ENCODE measurements at places on chromosomes 1 and 21.
A peak's percentile ranks its signal among the peaks of the same experiment; 100 is the strongest.

- DNase-seq: no peak
Observed at GRCh38 chr1:7264101-7264500, 478.8 kb downstream of the CAMTA1 start.

GRCh38 chr1:173137107-173137706 lies 69.9 kb downstream of the TNFSF4 start:
- no peak for DNase-seq

GRCh38 chr1:53634571-53634979 lies 104.4 kb downstream of the GLIS1 start:
- no peak for DNase-seq

DNA sequence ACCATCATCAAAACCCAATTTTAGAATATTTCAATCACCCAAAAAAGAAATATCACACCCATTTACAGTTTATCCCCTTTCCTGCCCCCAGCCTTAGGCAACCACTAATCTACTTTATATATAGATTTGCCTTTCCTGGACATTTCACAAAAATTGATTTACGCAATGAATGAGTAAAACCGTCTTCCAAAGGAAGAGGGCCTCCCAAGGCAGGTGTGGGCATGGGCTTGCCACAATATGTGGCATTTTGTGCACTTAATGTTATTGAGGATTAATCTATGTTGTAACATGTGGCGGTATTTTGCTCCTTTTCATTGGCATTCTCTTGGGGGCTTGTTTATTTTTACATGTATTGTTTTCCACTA lies 11.8 kb upstream of the BMP8B start:
- no peak for DNase-seq

- DNase-seq: no peak
Observed at GRCh38 chr1:157004327-157004726, 41.2 kb downstream of the ARHGEF11 start.

- DNase-seq: no peak
Observed at GRCh38 chr1:58976294-58976693, 192.4 kb upstream of the JUN start.

DNA sequence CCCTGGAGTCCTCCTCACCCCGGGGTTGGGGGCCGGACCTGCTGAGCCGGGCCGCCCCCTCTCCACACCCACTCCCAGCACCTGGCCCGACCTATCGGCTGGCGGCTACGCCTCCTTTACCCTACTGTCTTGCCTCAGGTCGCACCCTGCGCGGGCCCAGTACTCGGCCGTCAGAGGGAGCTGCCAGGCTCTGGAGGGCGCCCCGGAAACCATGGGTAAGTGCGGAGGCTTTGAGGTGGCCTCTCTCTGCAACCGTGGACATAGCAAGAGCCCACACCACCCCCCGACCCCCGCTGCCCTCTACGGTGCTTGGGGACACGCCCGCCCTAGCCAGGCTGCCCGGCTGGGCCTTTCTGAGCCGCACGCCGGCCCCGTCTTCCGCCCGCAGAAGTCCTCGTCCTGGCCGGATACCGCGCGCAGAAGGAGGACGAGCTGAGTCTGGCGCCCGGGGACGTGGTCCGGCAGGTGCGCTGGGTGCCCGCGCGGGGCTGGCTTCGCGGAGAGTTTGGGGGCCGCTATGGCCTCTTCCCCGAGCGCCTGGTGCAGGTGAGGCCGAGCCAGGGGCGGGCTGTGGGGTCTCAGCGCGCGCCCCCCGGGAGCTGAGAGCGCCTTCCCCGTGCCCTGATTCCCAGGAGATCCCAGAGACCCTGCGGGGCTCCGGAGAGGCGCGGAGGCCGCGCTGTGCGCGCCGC lies at the start of gene SH3D21:
Gene SH3D21 (plus strand): TSS at position 159 of the 692 bp plus-strand sequence. CDS start 53 bp downstream, at position 212.
- no peak for DNase-seq

DNA sequence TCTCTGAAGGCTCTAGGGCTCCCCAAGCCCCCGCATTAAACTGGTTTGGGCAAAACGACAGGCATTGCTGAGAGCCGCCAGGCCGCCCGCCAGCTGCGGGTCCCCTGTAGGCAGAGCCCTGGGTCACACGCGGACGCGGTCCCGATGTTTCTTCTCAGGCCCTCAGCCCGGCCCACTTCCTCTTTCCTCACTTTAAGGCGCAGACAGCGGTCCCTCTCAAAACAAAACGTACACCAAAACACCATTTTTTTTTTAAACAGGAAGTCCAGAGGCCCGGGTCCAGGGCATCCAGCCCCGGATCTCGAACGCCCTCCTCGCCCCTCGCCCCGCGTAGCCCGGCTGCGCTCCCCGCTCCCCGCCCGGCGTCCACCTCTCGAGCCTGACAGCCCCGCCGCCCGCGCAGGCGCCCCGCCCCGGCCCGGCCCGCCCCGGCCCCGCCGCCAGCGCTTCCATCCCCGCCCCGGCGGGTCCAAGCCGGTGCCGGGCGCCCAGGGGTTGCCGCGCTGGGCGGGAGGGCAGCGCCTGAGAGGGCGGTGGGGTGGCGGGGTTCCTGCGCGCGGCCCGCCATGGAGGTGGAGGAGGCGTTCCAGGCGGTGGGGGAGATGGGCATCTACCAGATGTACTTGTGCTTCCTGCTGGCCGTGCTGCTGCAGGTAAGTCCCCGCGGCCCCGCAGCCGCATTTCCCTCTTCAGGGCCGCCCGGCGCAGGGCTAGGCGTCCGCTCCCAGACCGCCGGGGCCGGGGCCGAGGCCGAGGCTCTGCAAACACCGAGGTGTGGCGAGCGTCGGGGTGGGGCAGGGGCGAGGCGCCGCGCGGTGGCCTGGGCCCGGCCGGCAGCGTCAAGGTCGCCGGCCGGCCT lies at the start of gene SLC22A15:
Gene SLC22A15 (plus strand): TSS at position 452 of the 859 bp plus-strand sequence. CDS start 115 bp downstream, at position 567.
- DNase-seq: peak; percentile 89

DNA sequence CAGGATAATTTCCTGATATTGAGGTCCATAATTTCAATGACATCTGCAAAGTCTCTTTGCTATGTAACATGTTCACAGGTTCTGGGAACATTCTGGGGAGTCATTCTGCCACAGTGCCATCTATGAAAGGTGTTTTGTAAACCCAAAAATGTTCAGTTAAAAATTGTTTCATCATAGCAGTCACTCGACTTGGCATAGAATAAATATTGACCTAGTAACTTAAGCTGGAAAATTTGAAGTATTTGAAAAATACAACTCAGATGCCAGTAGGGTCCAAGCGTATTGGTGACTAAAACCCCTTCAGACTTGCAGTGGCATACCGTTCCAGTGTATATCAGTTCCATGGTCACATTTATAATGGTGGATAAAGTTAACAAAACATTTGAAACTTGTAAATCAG lies 6.8 kb downstream of the DESI2 start:
- no peak for DNase-seq

DNA sequence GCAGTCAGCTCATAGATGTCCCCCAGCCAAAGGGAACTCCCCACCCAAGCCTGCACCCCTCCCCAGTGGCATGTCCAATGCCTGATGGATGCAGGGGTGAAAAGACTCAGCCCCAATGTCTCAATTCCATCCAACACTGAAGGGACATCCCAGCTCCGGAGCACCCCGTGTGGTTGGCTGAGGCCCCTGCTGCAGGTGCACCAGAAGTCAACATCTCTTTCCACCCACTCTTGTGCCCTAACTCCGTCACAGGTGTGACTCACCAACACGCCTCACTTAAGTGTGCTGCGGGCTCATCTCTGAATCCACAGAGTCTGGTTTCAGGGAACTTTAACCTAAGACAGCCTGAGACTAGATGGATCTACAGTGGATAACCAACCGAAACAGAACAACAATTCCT lies 40.9 kb upstream of the ZBTB18 start:
- peak; percentile 8 for DNase-seq

DNA sequence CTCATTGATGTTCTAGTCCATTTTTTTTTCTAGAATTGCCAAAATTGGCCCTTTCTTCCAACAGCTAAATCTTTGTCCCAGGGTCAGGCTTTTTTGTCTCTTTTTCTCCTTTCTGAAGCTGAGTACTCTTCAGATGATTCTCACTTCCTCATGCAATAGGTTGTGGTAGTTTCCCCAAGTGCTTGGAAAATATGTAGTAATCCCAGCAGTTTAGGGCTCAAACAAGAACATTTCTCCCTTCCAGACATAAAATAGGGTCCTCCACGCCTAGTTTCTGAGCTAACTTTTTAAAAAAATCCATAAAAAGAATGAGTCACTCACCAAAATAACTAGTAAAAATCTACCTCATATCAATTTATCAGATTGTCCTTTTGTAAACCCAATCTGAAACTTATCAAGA lies 10.0 kb upstream of the MCOLN3 start:
- DNase-seq: peak; percentile 69

GRCh38 chr1:35173909-35174540 lies 18.9 kb downstream of the SFPQ start:
- DNase-seq: no peak

- DNase-seq: no peak
Observed at GRCh38 chr1:239899747-239900146, 191.9 kb upstream of the FMN2 start.

- DNase-seq: peak; percentile 47
Observed at GRCh38 chr1:151237678-151238466, 16.7 kb upstream of the PSMD4 start.

DNA sequence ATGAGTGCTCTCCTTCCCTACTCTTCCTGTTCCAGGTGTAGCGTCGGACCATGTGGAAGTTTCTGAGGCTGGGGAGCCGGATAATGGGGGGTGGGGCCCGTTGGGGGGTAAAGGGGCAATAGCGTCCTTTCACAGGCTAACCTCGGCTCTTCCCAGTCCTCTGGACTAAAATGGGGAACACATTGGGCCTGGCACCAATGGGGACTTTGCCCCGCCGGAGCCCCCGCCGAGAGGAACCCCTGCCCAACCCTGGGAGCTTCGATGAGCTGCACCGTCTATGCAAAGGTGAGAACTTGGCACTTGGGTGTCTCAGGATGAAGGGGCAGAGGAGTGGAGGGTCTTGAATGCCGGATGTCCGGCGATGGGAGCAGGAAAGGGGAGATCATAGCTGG lies 456 bp downstream of the TOMM40L start:
- DNase-seq: no peak

GRCh38 chr1:77831976-77832711 lies 52.7 kb downstream of the MIGA1 start:
- DNase-seq: no peak

DNA sequence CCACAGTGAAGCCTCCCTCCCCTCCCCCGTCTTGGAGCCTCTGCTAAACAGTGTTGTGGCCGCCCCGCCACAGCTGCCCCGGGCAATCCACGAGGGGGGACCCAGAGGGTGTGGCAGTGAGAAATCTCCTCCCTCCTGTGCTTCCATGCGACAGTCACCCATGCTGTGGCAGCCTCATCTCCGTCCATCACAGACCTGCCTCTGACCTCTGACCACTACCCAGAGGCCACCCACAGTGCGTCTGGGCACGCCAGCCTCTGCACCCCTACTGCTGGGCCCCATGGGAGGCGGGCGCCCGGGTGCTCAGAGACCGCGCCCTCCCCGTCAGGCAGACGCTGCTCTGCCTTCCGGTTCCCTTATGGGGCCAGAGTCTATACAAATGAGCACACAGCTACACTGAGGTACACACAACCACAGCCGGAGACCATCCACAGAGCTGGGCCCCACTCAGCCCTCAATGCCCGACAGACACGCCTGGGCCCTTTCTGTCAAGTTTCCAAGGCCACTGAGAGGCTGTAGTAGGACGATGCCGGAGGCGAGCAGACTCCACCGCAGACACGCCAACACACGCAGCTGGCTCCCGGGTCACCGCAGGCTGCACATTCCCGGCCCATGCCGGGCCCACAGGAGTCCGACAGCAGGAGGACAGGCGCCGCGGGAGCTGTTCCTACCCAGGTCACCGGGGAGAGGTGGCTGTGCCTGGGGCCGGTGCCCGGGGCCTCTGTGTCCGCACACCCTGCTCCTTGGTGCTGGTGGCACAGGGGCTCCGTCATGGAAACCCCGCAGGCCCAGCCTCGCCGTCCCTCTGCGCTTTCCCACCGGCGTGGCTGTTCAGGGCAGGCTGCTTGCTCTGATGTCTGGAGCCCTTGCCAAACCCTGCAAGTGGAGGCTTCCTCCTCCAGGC lies 23.9 kb upstream of the TMEM52 start:
- DNase-seq: no peak

- DNase-seq: no peak
Observed at GRCh38 chr1:22818061-22818770, 107.6 kb downstream of the EPHB2 start.

DNA sequence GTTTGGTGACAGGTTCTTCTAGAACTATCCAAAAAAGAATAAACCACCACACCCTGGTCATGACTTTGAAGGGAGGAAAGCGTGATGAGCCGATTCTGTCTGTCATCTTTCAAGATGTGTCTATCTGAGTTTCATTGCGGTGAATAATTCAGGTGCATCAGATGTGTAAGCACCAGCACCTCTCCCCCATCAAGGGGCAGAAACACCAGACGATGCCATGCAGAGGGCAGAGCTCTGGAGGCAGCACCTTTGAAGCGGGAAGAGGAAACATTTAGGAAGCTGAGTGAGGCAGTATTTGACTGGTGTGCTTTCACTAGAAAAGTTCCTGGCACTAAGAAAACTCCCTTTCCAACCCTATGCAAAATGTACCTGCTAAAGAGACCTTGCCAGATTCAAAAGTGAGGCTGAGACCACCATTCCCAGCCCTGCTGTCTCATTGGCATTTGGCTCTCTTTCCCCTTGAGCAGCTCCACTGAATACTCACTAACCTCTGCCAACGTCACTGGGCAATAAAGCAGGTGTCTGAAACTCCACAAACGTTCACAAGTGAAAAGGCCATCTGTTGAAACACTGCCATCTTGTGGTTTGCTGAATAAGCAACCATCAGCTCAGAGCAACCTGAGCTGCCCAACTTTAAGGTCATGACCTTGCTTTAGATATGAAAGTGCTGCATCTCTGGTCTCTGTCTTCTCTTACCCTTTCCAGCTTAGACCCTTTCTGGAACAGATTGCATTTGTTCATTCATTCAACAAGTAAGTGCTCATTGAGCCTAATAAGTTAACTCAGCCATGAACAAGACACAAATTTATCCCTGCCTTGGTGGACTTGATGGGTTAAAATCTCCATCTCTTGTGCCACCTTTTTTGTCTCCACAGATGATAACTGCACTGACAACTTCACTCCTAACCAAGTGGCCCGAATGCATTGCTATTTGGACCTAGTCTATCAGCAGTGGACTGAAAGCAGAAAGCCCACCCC lies 228.6 kb downstream of the PAPPA2 start:
- DNase-seq: no peak

DNA sequence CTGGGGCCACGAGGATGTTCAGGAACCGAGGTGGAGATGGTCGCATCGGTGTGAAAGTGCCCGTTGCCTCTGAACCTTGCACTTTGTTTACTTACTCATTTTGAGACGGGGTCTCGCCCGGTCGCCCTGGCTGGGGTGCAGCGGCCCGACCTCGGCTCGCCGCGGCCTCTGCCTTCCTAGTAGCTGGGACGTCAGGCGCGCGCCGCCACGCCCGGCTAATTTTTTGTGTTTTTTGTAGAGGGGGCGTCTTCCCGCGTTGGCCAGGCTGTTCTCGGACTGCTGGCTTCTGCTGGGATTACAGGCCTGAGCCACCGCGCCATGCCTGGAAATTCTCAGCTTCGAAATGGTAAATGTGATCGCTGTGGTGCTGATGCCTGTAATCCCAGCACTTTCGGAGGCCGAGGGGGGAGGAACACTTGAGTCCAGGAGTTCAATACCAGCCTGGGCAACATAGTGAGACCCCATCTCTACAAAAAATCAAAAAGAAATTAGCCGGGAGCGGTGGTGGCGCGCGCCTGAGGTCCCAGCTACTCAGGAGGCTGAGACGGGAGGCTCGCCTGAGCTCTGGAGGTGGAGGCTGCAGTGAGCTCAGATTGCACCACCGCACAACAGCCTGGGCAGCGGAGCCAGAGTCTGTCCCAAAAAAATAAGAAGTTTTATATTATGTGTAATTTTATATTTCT lies 684 bp upstream of the MRPL20 start:
- DNase-seq: no peak

- DNase-seq: no peak
Observed at GRCh38 chr21:27365394-27365793, 398.5 kb upstream of the ADAMTS5 start.

- DNase-seq: no peak
Observed at GRCh38 chr1:200400556-200400955, 9.3 kb downstream of the ZNF281 start.

GRCh38 chr1:161970633-161971032 lies 53.0 kb downstream of the OLFML2B start:
- no peak for DNase-seq

All from CD14-positive monocyte (primary cell).